ENCODE measurements at places on chromosomes 6 and 20.

- no peak for DNase-seq
Measured at GRCh38 chr6:44411141-44411540, 23.6 kb downstream of the CDC5L start.

GRCh38 chr6:34476921-34477320 is 11.0 kb downstream of the PACSIN1 start:
- DNase-seq = no peak

- DNase-seq = no peak
Measured at GRCh38 chr20:52179331-52180179, 12.0 kb downstream of the ZFP64 start.

GRCh38 chr6:25488156-25488555 is 163.9 kb upstream of the SCGN start:
- no peak for DNase-seq

DNA sequence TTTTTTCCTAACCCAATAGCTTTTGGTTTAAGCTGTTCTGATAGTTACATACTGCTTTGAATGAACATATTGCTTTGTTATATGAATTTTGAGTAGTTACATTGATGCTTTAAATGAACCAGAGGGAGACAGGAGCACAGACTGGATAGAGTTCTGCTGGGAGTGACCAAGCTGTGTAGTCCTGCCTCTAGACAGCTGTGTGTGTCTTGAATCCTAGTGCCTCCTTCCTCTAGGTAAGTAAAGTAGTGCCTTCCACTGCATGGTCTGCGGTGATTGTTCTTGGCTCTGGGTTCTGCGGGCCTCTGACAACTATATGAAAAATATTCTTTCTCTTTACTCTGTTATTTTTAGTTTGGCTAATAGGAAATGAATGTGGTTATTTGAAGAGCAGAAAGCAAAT is 46.0 kb upstream of the ADGRG6 start:
- DNase-seq = no peak

GRCh38 chr6:64330694-64331307 is 695.2 kb downstream of the PHF3 start:
- no peak for DNase-seq

DNA sequence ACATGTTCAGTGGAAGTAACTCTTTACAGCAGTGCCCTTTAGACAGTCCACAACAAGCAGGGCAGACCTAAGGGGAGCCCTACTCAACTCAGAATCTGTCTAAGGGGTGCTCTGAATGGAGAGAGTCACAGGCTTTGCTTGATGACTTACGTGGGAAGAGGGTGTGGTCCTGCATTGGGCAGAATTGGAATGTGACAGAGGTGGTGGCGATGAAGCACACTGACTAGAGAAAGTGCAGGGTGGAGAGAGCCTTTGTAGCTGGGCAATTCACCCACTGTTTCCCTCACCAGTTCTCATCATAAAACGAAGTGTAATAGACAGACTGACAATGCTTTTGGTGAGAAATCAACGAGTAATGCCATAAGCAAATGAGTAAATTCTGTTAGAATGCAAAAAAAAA is 11.2 kb downstream of the TP53INP2 start:
- DNase-seq = no peak

- DNase-seq = no peak
Measured at GRCh38 chr6:35972471-35973367, 51.7 kb downstream of the SLC26A8 start.

DNA sequence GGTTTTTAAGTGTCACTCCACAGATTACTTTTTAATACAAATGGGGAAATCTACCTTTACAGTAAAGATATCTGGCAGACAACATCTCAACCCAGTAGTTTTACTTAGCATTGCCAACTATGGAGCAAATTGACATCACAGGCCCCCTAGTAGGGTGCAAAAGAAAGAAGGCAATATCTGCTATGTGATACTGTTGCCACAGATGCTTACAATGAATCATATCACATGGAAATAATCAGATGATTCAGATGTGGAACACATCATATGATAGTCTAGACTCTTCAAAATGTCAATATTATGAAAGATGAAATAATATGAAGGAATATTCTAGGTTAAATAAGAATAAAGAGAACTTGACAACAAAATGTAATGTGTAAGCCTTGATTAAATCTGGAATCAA is 322.5 kb downstream of the BMP2 start:
- DNase-seq = no peak

GRCh38 chr20:44576297-44576696 is 6.1 kb upstream of the PKIG start:
- DNase-seq = no peak

DNA sequence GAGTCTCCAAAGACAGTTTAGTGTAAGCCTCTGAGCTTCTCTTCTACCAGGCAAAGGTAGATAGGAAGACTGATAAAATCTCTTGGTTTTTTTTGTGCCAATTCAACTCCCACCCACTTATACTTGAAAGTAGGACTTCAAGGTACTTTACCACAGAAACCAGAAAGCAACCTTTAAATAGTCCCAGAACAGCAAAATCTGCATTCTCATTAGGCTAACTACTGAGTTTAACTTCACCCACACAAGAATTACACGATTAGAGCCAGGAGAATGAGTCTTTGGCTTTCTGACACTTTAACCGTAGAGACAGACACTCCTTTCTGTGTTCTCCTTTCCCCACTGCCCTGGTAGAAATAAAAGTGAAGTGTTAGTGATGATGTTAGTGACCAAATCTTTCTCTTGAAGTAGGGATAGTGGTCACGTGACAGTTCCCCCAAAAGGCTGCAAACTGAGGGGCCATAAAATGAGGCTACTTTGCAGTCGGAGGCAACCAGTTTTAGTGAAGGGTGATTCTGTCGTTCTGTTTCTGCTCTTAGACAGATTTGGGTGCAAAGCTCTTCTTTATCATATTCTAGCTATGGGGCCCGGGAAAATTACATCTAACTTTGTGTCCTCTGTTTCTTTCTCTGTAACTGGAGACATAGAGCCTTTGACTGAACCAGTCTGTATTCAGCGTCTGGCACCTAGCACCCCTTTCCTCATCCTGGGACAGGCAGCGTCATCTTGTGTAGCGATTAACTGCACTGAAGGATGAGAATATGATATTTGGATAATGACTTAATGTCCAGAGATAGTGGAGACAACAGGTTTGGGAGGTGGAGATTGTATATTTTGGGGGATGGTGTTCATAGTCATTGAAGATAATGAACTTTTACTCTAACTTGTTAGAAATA is 206.4 kb upstream of the CITED2 start:
- DNase-seq = no peak

- no peak for DNase-seq
Measured at GRCh38 chr6:133567636-133568035, 321.3 kb upstream of the TCF21 start.

DNA sequence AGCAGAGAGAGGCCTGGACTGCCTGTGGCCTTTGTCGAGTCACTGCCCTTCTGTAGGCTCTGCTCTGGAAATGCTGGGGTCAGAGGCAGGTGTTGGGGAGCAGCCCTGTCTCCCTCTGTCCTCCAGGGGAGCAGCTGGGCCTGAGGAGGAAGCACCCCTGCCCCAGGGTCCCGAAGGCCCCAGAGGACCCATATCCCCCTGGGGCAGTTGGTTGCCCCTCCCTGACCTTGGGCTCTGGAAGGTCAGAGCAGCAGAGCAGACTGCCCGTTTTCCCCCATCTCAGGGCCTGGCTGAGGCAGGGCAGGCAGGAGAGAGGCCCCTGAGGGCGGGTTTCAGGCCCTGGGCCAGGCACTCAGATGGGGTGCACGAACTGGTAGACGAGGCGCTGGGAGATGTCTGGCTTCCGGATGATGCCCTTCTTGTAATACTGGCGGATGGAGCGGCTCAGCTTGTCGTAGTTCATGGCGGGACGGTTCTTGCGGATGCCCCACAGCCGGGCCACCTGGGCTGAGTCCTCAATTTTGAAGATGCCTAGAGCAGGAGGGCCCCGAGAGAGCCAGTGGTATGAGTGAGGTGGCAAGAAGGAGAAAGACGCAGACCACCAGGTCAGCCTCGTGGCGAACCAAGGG is 18.1 kb downstream of the SPDEF start:
- no peak for DNase-seq

- no peak for DNase-seq
Measured at GRCh38 chr6:167452338-167453081, 127.6 kb downstream of the TTLL2 start.

DNA sequence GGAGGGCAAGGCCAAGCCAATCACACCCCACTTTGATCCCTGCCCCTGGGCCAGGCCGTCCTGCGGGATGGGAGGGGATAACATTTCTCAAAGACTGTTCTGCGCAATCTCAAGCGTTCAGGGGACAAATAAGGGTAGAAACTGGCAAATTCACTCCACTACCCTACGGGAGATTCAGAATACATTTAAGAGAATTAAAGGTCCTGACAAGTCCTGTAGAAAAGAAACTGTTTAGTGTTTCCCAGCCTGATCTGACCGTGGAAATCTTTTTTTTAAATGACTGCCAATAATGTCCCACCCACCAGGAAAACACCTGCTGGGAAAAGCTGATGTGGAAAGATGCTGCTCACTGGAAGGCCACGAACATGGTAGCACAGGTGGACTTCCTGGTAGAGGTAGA is 140.6 kb upstream of the RNF24 start:
- no peak for DNase-seq

DNA sequence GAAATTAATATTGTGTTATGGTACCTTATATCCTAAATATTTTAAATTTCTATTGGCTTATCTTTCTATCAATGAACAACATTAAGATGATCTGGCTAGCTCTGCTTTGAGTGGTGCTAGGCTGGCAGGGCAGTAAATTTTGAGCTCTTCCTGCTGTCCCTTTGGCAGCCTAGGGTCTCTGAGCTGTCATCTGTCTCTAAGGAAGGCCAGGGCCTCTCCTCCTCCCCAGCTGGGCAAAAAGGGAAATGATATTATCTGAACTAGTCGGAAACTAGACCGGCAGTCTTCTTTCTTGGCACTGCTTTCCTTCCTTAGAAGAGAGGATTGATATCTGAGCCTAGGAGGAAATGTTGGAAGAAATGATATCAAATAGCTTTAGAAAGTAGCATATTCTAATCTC is 176.7 kb upstream of the BTBD3 start:
- no peak for DNase-seq

DNA sequence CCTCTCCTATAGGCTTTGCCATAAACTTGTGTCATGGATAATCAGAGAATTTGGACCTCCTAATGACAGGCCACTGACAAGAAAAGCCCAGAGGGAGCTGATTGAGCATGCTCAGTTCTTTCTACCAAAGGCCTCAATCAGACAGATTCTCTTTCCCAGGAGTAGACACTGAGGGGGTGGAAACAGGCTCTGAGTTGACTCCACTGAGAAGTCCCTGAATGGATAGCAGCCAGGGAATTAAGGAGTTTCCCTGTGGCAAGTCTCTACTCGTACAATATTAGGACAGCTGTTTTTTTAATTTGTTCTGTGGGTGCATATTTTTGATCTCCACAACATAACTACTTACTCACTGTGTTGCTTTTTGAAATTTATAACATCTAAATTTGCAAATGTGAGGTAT is 63.3 kb downstream of the SLC16A10 start:
- no peak for DNase-seq

- DNase-seq = no peak
Measured at GRCh38 chr6:89048985-89049384, 31.6 kb upstream of the PNRC1 start.

DNA sequence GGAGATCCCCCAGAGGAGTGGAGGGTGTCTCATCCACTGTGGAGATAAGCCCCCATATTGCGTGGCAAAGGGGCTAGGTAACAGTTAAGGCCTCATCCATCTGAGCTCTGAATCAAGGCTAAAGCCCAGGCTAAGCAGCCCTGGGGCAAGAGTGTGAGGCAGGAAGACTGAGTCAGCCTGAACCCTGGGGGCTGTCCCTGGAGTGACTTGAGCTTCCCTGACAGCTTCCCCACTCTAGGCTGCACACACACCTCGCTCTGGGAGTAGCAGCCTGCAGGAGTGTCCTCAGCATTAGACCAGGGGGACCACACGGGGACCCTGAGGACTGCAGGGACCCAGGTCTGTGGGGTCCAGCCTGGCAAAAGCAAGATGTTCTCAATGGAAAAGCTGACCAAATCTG is 27.9 kb downstream of the UBD start:
- DNase-seq = no peak

- no peak for DNase-seq
Measured at GRCh38 chr6:72035486-72035885, 149.1 kb downstream of the RIMS1 start.

- no peak for DNase-seq
Measured at GRCh38 chr20:328975-329695, 3.8 kb downstream of the SOX12 start.

DNA sequence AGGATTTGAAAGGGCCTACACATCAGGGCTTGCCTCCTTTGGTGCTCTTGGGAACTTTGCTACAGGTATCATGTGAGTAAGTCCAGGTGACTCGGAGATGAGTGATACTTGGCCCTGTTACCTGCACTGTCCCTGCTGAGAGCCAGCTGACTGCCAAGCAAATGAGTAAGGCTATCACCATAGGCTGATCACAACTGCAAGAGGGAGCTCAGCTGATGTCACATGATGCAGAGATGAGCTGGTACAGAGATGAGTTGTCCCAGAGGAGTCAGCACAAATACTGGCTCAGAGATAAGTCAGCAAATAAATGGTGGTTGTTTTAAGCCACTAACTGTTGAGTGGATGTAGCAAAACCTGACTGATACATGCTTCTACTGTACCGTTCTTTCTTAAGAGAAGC is 41.4 kb downstream of the LAMP5 start:
- DNase-seq = no peak

DNA sequence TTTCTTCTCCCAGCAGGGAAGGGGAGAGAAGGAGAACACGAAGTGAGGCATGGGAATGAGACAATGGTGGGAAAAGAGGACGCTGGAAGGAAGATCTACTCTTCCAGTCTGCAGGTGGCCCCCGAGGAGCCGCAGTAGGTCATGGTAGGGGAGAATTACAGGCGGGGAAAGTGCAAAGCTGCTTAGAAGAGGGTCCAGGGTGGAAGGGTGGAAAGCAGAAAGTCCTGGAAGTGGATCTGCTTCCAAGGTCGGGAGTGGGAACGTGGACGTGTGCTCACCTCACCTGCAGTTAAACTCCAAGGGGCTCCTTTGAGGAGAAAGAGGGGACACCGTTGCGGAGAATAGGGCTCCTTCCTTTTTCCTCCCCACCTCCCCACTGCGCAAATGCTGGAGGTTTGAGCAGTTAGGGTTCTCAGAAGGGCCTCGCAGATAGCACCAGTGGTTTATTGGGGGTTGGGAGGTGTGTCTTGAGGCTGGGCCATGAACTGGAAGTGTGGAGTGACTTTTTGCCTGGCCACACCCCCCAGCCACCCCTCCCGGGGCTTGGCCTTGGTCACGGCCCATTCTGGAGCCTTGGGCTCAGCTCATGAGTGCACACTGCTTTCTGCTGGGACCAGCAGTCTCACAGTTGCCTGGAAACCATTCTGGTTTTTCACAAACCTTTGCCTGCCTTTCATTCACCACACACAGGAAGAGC is 100.4 kb upstream of the MLN start:
- no peak for DNase-seq

Measured in NCI-H774 (cell line).